ENCODE measurements at places on chromosomes 16 and 17.

DNA sequence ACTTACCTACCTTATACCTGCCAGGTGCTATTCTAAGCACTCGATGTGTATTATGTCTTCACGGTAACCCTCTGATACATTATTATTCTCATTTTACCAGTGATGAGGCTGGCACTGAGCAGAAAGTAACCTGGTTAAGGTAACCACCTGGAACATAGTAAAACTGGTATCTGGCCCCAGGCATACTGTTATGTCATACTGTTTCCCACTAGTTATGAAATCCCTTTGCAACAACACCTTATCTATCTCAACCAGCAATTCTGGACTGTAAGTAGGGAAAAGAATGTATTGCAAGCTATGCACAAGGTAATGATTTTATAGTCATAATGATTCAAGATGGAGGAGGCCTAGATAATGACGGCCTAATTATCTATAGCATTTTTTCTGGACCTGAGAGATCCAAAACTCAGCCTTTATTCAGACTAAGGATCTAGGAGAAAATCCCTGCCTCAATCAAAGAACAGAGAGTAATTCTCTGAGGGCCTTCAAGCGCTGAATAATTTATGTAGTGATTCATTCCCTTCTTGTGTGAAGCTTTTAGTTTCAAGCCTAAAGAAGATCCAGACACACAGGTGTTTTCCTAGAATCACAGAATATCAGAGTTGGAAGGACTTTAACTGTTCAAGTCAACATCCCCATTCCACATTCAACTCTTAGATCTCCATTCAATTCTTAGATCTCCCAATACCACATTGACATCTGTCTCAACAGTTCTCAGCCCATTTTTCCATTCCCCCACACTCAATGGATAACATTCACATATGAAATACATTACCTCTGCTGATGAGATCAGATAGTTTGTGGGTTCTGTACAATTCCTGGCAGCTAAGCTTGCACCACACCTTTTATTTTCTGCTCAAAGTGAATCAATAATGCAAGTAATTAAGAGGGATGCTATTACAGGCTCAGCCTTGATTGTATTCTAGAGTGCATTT lies 14.9 kb upstream of the MMD start:
- DNase-seq = no peak

DNA sequence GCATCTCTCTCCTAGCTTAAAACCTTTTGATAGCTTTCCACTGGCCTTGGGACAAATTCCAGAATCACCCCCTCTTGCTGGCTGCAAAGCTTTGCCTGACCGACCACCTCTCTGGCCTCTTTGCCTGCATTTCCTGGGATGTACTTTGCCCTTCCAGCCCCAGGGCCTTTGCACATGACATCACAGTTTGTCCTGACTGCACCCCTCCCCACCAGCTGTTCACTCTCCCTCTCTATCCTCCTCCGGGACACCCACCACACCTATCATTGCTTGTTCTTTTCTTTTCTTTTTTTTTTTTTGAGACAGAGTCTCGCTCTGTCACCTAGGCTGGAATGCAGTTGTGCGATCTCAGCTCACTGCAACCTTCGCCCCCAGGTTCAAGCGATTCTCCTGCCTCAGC lies 7.9 kb downstream of the AANAT start:
- no peak for DNase-seq

DNA sequence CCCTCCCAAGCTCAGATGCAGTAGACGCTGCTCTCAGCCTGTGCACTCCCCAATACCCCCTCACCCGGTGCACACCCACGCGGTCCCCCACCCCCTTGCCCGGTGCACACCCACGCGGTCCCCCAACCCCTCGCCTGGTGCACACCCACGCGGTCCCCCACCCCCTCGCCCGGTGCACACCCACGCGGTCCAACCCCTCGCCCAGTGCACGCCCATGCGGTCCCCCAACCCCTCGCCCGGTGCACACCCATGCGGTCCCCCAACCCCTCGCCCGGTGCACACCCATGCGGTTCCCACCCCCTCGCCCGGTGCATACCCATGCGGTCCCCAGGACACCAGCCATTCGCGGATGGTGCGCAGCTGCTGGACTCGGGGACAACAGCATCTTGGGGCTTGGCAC lies 19.9 kb upstream of the CYTH1 start:
- DNase-seq = no peak

DNA sequence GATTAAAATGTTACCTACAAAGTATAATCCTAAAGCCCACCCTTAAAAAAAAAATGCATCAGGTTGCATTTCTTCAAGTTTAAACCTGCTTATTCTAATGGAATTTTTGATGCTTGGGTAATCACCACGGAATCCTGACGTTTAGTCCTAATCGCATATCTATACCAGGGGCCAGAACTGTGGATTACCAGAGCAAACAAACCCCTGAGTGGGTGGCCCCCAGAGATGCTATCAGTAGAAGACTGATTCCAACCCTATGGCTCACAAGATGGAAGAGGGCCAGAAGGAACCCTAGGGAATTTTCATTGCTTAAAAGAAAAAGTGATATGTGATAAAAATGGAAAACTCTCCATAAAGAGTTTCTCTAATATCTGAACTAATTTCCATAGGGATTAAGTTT lies 152.2 kb upstream of the NOG start:
- DNase-seq = no peak

DNA sequence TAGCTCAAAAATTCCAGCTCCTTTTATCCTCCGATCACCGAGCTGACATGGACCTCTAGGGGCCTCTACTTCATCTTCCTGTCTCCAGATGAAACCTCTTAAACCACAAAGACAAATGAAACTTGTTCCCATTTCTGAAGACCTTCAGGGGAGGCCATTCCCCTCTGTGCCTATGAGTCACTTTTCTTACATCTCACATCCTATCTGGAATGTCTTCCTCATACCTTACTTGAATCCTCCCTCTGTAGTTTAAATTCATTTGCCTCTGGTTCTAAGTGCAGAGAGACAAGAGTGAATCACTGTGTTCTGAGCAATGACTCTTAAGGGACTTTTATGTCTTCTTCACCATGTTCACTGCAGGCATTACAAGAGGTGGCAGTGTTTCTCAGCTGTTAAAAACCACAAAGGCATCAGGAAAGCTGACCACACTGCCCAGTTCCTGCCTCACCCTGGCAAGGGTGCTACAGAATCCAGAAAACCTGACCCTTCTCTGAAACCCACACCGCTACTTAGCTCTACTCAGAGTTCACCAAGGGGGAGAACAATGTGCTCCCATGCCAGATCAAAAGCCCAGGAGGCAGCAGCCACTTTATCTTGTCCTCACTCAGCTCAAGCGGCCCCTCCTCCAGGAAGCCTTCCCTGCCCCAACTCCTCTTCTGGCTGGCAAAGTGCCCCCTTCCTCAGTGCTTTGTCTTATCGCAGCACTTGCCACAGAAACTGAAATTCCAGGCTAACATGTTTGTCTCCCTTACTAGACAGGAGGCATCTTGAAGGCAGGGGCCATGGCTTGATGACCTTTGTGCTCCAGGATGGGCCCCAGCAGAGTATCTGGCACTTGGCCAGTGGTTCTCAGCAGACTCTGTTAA lies 6.4 kb downstream of the CUEDC1 start:
- no peak for DNase-seq

GRCh38 chr17:9953492-9953891 lies 48.4 kb upstream of the RCVRN start:
- no peak for DNase-seq

DNA sequence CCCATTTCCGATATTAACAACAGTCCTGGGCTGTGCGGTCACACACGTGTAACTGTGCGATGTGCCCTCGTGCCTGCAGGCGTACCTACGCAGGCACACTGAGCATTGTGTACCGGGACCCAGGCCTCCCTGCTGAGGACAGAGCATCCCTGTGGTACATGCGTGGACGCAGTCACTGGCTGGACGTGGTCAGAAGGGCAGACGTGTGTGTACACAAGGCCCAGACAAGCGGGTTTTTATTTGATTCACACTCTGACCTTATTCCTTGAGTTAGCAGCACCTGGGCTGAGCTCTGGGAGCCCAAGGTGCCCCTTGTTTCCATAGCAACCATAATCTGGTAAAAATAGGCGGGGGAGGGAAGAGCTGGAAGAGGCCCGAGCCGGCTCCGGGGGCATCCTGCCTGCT lies 19.5 kb downstream of the RAP1GAP2 start:
- DNase-seq = no peak

DNA sequence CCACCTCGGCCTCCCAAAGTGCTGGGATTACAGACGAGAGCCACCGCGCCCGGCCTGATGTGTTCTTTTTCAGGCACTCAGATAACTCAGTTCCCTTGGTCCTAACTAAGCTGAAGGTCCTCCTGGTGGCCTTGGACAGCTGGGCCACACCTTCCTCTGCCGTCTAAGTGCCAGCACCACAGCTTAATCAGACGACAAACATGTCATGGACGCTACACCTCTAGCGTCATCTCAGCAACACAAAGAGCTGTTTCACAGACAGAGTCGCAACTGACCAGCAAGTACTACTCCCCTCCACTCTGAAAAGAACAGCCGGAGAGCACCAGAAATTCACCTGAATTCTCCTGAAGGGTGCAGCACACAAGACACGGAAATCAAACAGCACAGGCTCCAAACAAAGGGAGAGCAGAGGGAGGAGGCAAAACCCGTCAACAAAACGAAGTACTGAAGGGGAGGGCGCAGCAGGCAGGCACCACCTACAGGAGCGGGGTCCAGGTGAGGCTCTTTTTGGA lies 4.4 kb downstream of the TRAP1 start:
- no peak for DNase-seq

- DNase-seq = no peak
These were observed 117.5 kb downstream of the ASIC2 start for GRCh38 chr17:33175562-33175961.

DNA sequence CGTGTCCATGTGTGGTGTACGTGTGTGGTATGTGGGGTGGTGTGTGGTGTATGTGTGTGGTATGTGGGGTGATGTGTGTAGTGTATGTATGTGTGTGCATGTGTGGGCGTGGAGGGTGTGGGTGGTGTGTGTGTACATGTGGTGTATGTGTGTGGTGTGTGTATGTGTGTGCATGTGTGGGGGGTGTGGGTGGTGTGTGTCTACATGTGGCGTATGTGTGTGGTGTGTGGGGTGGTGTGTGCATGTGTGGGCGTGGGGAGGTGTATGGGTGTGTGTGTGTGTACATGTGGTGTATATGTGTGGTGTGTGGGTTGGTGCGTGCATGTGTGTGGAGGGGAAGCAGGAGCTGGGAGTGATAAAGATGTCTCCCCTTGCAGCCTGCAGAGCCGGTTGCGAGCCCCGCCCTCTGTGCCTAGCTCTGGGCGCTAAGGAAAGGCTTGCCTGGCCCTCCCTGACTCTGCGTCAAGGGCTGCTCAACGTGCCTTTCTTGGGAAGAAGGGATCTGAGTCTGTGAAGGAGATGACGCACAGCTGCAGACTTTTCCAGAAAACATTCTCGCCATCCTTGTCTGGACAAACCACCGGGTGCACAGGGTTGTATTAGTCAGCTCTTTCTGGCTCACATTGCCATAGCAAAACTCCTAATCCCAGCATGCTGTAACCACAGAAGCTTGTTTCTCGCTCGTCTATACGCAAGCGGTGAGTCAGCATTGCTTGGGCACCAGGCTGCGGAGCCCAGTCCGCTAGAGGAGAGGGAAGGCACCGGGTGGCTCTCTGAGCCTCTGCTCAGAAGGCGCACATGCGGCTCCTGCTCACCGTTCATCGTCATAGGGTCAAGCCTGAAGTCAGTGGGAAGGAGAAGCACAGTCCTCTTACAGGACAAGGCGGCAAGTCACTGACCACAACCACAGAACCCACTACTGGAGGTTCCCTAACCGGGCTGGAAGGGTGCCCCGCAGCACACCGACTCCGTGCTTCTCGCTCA lies 2.0 kb upstream of the CD300H start:
- no peak for DNase-seq

DNA sequence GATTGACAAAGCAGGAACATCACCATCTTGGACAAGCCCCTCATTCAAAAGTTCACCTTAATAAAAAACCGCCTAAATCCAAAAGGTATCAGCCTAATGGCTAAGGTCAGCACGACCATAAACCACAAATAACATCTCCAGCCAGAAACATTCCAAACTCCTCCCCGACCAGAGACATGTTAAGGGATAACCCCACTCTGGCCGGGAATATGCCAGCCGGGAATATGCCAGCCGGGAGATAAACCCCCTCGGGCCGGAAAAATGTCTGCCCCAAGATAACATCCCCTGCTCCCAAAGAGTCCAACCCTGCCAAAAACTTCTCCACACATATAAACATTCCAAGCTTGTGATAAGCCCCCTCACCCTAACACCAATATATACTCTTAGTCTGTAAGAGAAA lies 1.4 kb downstream of the DHX33 start:
- no peak for DNase-seq

DNA sequence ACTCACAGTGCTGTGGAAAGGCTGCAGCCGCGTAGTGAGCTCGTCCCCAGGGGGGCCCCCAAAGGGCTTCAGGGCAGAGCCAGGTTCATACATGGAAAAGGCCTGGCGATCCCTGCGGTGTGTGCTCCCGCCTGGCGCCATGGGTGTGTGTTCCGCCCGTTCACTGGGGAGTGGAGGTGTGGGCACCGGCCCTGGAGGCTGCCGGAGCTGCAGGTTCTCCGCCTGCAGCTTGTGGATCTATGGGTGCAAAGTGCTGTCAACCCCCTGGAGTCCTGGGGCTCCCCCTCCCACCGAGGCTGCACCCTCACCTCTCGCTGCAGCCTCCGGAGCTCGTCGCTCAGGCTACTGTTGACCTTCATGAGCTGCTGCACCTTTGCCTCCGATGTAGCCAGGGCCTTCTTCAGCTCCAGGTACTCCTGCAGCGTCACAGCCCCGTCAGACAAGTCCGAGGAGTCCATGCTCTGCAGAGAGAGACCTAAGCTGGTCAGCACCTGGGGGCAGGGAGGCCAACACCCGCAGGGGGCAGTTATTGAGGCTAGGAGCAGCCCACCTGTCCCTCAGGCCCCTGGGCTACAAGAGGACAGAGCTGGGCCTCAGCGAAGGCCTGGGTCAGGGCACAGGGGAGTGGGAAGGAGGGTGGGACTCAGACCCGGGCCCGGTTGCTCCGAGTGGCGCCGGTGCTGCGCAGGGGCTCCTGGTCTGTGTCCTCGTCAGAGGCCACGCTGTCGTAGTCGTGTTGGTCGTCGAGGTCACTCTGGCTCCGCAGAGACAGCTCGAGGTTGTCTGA lies 7.9 kb downstream of the TP53I13 start:
- DNase-seq = no peak

GRCh38 chr16:67444259-67445125 lies 13.6 kb downstream of the HSD11B2 start:
- DNase-seq = no peak

GRCh38 chr17:78375401-78376151 lies 2.9 kb upstream of the PGS1 start:
- no peak for DNase-seq

DNA sequence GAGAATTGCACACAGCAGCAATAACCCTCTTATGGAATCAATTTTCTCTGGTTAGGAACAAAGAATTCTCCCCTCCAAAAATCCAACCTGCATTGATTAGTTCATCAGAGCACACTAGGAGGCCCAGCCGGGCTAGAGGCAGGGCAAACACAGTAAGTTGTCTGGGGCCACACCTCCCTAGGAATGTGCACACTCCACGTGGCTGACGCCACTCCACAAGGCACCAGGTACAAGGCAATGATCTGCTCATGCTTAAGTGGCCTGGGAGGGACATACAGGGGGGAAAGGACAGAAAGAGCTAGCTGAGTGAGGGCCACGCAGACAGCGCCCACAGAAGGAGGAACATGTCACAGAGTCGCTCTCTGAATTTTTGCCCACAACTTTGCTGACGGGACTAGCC lies 107.6 kb downstream of the SLC39A11 start:
- DNase-seq = no peak

Measured in DMS153 (cell line).